Osteoblast (primary cell): ENCODE measurements at places on chromosomes 1 and 21. TPM values are rescaled to one million over a fixed set of nuclear protein-coding genes. Genes with fewer than 3 reads are reported as not detected.

DNA sequence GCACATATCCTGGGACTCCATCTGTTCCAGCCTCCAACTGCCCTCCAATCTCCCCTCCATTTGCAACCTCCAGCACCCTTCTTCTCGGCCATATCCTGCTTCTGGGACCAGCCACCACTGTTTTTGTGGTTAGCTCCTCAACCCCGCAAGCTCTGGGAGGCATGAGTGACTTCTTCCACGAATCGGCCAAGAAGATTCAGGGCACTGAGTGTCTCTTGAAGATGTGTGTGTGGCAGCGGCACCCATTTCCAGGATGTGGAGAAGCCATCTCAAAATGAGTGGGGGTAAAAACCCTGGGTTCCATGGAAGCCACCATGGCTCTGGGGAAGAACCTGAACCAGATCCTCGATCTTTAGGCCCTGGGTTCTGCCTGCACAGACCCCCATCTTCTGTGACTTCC is 194.6 kb downstream of the SLC45A1 start:
- H3K4me3 ChIP-seq, result no peak overlapping the region
- no peaks in the 10 kb centered on the region for H3K36me3 ChIP-seq
- H3K4me1 ChIP-seq, result peaks cover 28% of the 10 kb centered on the region
- peak; percentile 45 for DNase-seq

GRCh38 chr1:2469103-2469940 is 6.8 kb upstream of the PLCH2 start:
- peaks cover 12% of the 10 kb centered on the region for H3K27me3 ChIP-seq
- no peak overlapping the region for H3K4me3 ChIP-seq

DNA sequence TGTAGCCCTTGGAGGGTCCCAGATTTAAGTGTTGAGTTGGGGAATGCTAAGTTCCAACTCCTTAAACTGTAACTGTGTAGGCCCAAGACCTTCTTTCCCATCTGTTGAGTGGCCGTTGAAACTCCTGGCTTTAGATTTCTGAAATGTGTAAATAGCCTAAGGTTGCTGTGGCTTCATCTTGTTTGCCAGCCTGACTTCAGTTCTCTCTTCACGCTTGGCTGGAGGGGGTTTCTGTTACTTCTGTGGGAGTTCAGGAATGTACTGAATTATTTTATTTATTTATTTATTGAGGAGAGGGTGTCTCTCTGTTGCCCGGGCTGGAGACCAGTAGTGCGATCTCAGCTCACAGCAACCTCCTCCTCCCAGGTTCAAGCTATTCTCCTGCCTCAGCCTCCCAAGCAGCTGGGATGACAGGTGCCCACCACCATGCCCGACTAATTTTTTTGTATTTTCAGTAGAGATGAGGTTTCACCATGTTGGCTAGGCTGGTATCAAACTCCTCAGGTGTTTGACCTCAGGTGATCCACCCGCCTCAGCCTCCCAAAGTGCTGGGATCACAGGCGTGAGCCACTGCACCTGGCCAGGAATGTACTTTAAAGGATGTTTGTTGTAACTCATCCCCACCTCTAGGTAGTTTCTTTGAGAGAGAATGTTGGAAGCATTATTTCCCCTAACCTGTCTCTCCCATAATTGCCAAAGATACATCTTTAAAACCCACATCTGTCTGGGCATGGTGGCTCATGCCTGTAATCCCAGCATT is 5.9 kb downstream of the TTC39A start:
- no peaks in the 10 kb centered on the region for H3K36me3 ChIP-seq
- DNase-seq, result peak; percentile 23
- no peak overlapping the region for H3K27ac ChIP-seq
- no peak overlapping the region for H3K4me3 ChIP-seq
- peaks cover 7% of the 10 kb centered on the region for H3K4me1 ChIP-seq
- H3K27me3 ChIP-seq, result no peaks in the 10 kb centered on the region

- H3K4me3 ChIP-seq, result no peak overlapping the region
- no peaks in the 10 kb centered on the region for H3K36me3 ChIP-seq
- peaks cover 10% of the 10 kb centered on the region for H3K4me1 ChIP-seq
- no peak overlapping the region for H3K27ac ChIP-seq
These were observed 24.6 kb downstream of the LRP8 start for GRCh38 chr1:53303243-53303642.

GRCh38 chr1:40204856-40205255 is 42.9 kb upstream of the TMCO2 start:
- H3K27me3 ChIP-seq, result no peaks in the 10 kb centered on the region
- no peaks in the 10 kb centered on the region for H3K4me1 ChIP-seq
- H3K4me3 ChIP-seq, result no peak overlapping the region
- H3K27ac ChIP-seq, result no peak overlapping the region
- H3K36me3 ChIP-seq, result no peaks in the 10 kb centered on the region
- DNase-seq, result no peak

DNA sequence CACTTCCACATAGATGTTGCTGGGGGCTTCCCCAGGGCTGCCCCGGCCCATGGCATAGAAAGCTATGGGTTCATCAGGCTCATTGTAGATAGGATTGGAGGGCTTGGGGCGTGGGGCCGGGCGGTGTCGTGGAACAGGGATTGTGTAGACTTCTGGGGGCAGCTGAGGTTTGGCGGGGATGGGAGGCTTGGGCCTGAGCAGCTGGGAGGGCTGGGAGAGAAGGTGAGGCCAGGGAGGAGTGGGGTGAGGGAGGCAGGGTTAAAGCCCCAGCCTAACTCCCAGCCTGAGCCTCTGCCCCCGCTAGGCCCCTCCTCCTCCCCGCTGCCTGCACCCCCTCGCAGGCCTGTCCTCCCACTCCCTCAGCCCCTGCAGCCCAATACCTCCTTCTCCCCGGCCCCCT is 7.4 kb downstream of the SH2D2A start:
- no peaks in the 10 kb centered on the region for H3K36me3 ChIP-seq
- H3K4me3 ChIP-seq, result no peak overlapping the region
- peaks cover 24% of the 10 kb centered on the region for H3K4me1 ChIP-seq
- DNase-seq, result no peak
- H3K27me3 ChIP-seq, result no peaks in the 10 kb centered on the region

DNA sequence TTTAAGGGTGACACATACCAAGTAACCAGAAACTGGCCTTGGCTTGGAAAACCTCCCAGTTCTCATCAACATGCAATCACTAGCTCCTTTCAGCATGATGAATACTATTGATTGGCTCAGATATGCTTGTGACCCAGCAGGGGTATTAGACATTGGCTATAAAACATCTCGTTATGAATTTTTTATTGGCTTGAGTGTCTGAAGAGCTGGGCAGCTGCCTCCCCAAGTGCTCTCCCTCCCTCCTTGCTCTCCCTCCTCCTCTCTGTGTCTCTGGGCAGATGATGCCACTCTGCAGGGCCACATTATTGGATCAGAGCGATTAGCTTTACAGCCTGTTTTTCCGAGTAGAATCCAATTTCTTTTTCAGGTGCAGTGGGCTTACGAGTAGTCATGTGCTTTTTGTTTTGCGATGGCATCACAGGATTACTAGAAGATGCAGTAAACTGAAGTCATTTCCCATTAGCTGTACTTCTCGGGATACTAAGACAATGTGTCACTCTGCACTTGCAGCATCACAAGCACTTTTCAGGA is 79.3 kb upstream of the ATF3 start:
- peak overlapping the region; percentile 15 for H3K27ac ChIP-seq
- H3K4me3 ChIP-seq, result peak overlapping the region; percentile 13
- DNase-seq, result peak; percentile 89
- peaks cover 44% of the 10 kb centered on the region for H3K27me3 ChIP-seq

GRCh38 chr1:192675716-192676115 is 39.8 kb downstream of the RGS13 start:
- no peaks in the 10 kb centered on the region for H3K27me3 ChIP-seq
- DNase-seq, result no peak
- no peak overlapping the region for H3K4me3 ChIP-seq
- H3K4me1 ChIP-seq, result no peaks in the 10 kb centered on the region
- H3K36me3 ChIP-seq, result no peaks in the 10 kb centered on the region

DNA sequence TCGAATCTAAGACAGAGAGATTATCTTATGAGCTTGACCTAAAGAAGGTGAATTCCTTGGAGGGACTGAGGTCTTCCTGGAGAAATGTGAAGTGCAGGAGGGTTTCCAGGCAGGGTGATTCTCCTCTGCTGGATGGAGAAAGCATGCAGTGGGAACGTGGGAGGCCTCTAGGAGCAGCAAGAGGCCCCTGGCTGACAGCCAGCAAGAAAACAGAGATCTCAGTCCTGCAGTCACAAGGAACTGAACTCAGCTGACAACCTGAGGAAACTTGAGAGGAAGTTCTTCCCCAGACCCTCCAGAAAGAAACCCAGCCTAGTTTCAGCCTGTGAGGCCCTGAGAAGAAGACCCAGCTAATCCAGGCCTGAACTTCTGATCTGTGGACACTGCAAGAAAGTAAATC is 345.9 kb downstream of the FAM72C start:
- DNase-seq, result no peak
- H3K4me1 ChIP-seq, result no peaks in the 10 kb centered on the region
- H3K27ac ChIP-seq, result no peak overlapping the region
- H3K4me3 ChIP-seq, result no peak overlapping the region

- DNase-seq, result no peak
- peaks cover 10% of the 10 kb centered on the region for H3K4me1 ChIP-seq
- no peaks in the 10 kb centered on the region for H3K36me3 ChIP-seq
- H3K27me3 ChIP-seq, result no peaks in the 10 kb centered on the region
These were observed 272.6 kb downstream of the S1PR1 start for GRCh38 chr1:101509370-101509769.

GRCh38 chr1:116794804-116795481 is 40.7 kb downstream of the CD2 start:
- no peaks in the 10 kb centered on the region for H3K4me1 ChIP-seq
- H3K27ac ChIP-seq, result no peak overlapping the region
- H3K27me3 ChIP-seq, result no peaks in the 10 kb centered on the region
- H3K36me3 ChIP-seq, result no peaks in the 10 kb centered on the region

GRCh38 chr1:107831921-107832320 is 133.1 kb downstream of the VAV3 start:
- H3K27ac ChIP-seq, result no peak overlapping the region
- H3K4me3 ChIP-seq, result no peak overlapping the region
- no peak for DNase-seq
- no peaks in the 10 kb centered on the region for H3K27me3 ChIP-seq

DNA sequence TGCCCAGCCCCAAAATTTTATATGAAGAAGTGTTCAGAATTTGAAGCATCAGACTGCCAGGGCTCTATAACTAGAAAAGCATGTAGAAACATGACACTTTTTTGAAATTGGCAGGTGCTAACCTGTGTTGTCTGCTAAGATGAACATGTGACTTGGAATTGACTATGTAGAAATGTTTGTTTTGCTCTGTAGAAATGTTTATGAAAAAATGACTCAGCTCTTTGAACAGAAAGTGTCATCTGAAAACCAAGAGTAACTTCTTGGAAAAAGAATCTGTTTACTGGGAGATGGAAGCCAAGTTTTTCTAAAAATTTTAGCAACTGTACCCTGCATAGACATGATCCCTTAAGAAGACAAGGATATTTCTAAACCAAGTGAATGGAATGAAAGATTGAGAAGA is 59.2 kb downstream of the LHX9 start:
- no peaks in the 10 kb centered on the region for H3K4me1 ChIP-seq
- DNase-seq, result no peak
- H3K27me3 ChIP-seq, result no peaks in the 10 kb centered on the region
- H3K4me3 ChIP-seq, result no peak overlapping the region
- H3K27ac ChIP-seq, result no peak overlapping the region

GRCh38 chr1:6519935-6520671 is 28.6 kb upstream of the PLEKHG5 start:
- no peaks in the 10 kb centered on the region for H3K36me3 ChIP-seq
- peak overlapping the region; percentile 13 for H3K27ac ChIP-seq
- no peaks in the 10 kb centered on the region for H3K27me3 ChIP-seq

GRCh38 chr1:4022715-4023114 is 122.6 kb upstream of the C1orf174 start:
- no peak overlapping the region for H3K4me3 ChIP-seq
- H3K27me3 ChIP-seq, result no peaks in the 10 kb centered on the region
- no peak for DNase-seq
- H3K4me1 ChIP-seq, result no peaks in the 10 kb centered on the region
- H3K27ac ChIP-seq, result no peak overlapping the region
- H3K36me3 ChIP-seq, result no peaks in the 10 kb centered on the region

GRCh38 chr1:86756062-86756406 is 51.7 kb downstream of the SH3GLB1 start:
- no peak overlapping the region for H3K4me3 ChIP-seq
- H3K27me3 ChIP-seq, result peaks cover 7% of the 10 kb centered on the region
- peaks cover 3% of the 10 kb centered on the region for H3K4me1 ChIP-seq

- H3K4me3 ChIP-seq, result no peak overlapping the region
- DNase-seq, result peak; percentile 91
- no peaks in the 10 kb centered on the region for H3K4me1 ChIP-seq
- no peak overlapping the region for H3K27ac ChIP-seq
- H3K27me3 ChIP-seq, result no peaks in the 10 kb centered on the region
- no peaks in the 10 kb centered on the region for H3K36me3 ChIP-seq
These were observed 5.1 kb upstream of the LAMTOR5 start for GRCh38 chr1:110412576-110412975.

DNA sequence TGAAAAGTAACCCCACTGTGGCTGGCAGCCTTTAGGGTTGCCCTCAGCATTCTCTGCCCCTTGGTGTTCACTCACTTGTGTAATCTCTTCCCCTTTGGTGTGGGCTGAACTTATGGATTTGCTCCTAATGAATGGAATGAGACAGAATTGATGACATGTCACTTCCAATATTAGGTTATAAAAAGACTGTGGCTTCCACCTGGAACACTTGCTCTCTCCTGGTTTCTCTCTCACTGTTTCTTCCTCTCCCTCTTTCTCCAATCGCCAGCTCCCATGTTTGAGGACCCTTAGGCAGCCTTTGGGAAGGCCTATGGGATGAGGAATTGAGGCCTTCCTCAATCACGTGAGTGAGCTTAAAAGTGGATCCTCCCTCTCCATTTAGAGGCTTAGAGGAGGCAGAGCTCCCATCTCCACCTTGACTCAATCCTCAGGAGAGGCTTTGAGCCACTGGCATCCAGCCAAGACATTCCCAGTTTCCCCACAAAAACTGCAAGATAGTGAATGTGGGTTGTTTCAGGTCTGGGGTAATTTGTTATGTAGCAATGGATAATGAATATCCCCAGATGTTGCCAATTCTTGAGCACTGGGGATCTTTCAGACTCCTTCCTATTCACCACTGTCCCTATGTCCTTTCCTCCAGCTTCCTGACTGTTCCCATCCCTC is 95.5 kb upstream of the CD34 start:
- peaks cover 34% of the 10 kb centered on the region for H3K4me1 ChIP-seq
- H3K27ac ChIP-seq, result no peak overlapping the region
- DNase-seq, result no peak
- H3K4me3 ChIP-seq, result no peak overlapping the region

DNA sequence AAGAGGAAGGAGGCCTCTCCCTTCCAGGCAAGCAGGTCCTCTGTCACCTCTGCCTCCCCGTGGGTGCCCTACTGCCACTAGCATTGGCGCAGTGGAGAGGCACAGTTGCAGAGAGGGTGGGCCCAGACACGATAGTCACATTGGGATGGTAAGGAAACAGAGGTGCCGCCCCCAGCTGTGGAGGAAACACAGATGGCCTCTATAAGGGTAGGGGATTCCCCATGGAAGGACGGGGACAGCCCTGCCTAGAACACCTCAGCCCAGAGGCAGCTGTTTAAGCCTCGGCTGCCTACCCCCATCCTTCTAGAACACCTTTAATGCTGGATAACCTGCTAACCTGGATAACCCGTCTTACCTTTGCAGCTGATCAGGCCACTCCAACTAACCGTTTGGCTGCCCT is 65.7 kb upstream of the CNTN2 start:
- DNase-seq, result peak; percentile 65
- no peak overlapping the region for H3K27ac ChIP-seq
- H3K4me3 ChIP-seq, result no peak overlapping the region
- no peaks in the 10 kb centered on the region for H3K27me3 ChIP-seq

TFF3 gene
- not detected in 2 replicates for total RNA-seq

PROK1 gene
- total RNA-seq, result not detected in 2 replicates

PHACTR4 gene
- total RNA-seq, result 12.7 and 14.7 TPM in 2 replicates

DNALI1 gene
- 6.5 and 7.2 TPM in 2 replicates for total RNA-seq

CHIA gene
- not detected in 2 replicates for total RNA-seq

NR5A2 gene
- not detected in 2 replicates for total RNA-seq

OR6N1 gene
- total RNA-seq, result not detected in 2 replicates

CELA3A gene
- not detected in 2 replicates for total RNA-seq

AUNIP gene
- 0.72 and 0.88 TPM in 2 replicates for total RNA-seq

C8B gene
- total RNA-seq, result not detected in 2 replicates
